ENCODE measurements at places on chromosomes 4 and X. TPM values are rescaled to one million over a fixed set of nuclear protein-coding genes. Genes with fewer than 3 reads are reported as not detected.

IL2 gene
- not detected for total RNA-seq

PCDH11X gene
- not detected for total RNA-seq

RRH gene
- not detected for total RNA-seq

RNF150 gene
- 17.4 TPM for total RNA-seq

ESX1 gene
- not detected for total RNA-seq

TENM3 gene
- total RNA-seq: 38.1 TPM

PCDH18 gene
- total RNA-seq: 23.3 TPM

TECRL gene
- not detected for total RNA-seq

MND1 gene
- not detected for total RNA-seq

ZFP42 gene
- not detected for total RNA-seq

CFAP99 gene
- total RNA-seq: not detected

RGN gene
- 4.6 TPM for total RNA-seq

UNC5C gene
- 0.35 TPM for total RNA-seq

BGN gene
- total RNA-seq: 72.1 TPM

DNA sequence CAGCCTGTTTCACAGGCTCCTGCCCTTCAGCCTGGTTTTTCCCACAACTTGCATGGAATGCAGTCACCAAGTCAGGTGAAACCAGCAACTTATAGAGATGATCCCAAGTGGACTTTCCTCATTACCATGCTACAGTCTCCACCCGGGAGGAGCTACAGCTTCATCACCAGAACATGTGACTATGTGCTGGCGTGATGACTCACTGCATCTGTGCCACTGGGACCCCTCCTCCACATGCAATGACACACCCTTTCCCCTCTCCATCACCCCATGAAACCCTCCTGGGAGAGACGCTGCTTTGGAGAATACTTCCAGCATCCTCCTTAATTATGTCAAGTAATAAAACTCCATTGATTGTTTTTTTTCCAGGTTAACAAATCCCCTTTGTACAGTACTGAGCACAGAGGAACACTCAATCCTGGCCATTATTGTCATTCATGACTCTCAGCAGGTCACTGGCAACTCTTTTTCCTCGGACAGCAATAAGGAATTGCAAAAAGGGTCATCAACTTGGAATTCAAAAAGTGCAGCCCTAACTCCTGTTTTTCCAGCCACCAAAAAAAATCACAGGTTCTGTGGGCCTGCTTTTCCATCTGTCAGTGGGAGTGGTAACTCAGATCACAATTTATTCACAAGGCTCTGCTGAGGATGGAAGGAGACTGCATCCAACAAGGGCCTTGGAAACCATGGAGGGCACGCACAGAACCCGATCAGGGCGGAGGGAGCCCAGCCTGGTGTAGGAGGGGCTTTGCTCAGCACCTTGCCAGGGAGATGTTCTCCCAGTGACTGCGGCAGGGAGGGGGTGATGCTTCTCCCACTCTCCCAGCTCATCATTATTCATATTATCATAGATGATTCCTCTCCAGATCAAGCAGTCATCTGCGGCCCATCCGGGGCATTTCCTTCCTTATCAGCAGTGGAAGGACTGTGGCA is 17.4 kb downstream of the QDPR start:
- DNase-seq: no peak

GRCh38 chr4:2934077-2934812 is 29.0 kb downstream of the NOP14 start:
- DNase-seq: peak; percentile 92

- no peak for DNase-seq
Observed at GRCh38 chr4:132683957-132684356, 465.1 kb upstream of the PCDH10 start.

GRCh38 chrX:87236830-87237440 is 280.7 kb upstream of the KLHL4 start:
- no peak for DNase-seq

DNA sequence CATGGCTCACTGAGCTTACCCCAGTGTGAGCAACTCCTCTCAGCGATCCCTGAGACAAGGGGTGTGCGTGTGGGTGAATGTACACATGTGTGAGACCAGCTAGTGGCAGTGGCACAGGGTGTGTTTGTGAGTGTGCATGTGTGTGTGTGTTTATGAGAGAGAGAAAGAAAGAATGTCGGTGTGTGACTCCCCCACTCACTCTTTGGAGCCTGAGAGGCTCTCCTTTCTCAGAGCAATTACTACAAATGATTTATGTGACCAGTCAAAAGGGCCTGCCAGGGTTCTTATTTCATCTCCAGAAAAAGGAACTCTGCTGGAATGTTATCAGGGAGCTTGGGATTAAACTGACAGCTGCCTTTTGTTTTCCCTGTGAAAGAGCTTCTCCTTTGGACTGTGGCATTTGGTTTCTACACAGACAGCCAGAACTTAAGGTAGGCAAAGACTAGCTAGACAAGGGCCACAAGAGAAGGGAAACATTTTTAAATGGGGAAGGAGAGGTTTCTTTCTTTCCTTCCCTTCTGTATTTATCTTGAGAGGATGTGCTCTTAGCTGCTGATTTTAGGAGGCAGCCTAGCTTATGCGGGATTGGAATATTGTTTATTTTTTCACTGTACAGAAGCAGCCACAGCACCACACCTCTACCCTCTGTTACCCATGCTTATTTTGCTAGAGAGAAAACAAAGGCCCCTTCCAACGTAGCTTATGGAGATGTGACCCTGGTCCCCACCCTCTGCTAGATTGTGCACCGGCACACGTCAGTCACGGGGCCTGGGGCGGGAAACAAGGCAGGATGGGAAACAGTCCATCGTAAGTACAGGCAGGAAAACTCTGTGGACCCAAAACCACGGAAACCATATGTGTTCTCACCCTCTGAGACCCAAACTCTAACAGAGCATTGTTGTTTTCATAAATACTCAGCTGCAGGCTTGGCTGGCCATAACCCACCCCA is 143.5 kb downstream of the MGST2 start:
- no peak for DNase-seq

- no peak for DNase-seq
Observed at GRCh38 chrX:112641449-112641848, 38.3 kb downstream of the LHFPL1 start.

DNA sequence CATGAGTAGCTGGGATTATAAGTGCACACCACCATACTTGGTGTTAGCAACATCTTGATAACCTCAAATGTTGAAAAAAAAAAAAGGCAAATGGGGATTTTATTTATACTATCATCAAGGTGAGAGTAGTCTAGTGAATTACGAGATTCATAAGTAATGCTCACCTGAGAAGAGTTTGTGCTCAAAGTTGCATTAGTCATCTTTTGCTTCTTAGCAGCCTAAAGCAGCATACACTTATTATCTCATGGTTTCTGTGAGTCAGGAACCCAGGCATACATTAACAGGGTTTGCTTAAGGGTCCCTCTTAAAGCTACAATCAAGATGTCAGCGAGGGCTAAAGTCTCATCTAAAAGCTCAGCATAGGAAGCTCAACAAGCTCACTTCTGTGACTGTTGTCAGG is 8.2 kb upstream of the EXOSC9 start:
- no peak for DNase-seq

DNA sequence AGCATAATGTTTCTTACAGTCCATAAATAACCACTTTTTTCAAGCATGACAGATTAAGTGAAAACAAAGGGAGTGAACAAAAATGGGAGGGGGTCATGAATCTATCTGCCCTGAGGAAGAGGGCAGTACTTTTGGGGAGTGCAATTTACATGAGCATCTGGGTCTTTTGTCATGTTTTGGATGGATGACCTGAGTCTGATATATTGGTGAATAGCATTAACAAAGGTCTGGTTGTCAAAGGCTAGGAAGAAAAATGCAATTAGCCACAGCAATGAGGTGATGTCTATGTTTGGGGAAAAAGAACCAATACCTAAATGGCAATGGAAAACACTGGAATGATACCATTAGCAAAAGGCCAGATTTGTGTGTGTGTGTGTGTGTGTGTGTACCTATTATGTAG is 15.1 kb upstream of the MAD2L1 start:
- DNase-seq: no peak

DNA sequence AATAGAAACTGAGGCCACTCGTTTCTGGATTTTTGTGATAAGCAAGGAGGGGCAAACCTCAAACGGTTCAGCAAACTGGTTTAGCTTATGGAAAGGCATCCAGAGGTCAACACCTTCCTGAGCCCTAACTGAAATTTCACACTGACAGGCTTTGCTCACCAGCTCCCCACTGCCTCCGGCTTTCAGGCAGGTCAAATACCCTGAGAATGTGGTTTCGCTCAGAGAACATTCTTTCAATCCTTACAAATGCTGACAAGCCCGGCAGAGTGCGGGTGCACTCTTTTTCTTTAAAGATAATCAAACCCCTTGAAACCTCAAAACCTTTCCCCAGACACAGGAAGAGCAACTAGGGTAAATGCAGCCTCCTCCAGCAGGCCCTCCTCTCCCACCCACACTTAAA is 41.5 kb downstream of the CD40LG start:
- DNase-seq: no peak

- peak; percentile 78 for DNase-seq
Observed at GRCh38 chr4:2787230-2788100, 5.4 kb upstream of the SH3BP2 start.

DNA sequence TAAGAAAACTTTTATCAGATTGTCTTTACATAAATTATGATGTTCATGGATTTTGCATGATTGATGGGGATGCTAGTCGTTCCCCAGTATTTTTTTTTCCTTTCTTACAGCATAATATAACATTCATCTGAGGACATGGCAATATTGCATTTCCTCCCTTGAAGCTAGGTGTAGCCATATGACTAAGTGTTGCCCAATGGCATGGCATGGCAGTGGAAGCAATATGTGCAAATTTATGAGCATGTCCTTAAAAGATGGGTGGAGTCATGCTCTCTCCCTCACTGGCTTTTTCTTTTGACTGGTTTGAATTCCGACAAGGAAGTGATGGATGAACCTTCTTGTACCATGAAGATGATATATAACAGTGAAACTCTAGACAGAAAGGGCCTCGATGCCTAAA is 96.3 kb downstream of the BANK1 start:
- no peak for DNase-seq

DNA sequence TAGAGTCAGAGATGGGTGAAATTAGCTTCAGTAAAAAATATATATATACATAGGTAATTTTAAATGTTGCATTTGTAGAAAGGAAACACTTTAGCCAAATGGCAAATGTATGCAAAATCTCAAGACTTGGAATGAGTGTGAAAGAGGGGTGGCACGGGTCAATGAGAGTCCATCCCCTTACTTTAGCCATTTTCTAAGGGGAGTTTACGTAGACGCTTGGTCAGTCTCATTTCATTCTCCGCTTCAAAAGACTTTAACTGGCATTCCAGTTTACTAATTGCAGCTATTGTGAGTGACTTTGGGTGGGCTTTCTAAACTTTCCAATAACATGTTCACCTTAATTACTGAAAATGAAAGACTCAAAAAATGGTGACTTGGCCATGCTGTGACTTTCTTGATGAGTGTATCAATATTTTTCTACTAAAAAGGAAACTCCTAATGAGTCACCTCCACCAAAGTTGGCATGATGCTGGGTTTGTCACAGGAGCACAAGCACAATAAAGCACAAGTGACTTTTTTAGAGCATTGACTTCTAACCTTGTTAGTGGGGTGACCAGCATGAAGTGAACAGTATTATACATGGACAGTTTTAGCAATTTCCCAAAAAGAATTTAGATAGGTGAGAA is 356.0 kb upstream of the RASGEF1B start:
- no peak for DNase-seq

- no peak for DNase-seq
Observed at GRCh38 chr4:138487670-138488069, 245.5 kb upstream of the SLC7A11 start.

GRCh38 chr4:37023996-37024395 is 220.5 kb upstream of the NWD2 start:
- no peak for DNase-seq

DNA sequence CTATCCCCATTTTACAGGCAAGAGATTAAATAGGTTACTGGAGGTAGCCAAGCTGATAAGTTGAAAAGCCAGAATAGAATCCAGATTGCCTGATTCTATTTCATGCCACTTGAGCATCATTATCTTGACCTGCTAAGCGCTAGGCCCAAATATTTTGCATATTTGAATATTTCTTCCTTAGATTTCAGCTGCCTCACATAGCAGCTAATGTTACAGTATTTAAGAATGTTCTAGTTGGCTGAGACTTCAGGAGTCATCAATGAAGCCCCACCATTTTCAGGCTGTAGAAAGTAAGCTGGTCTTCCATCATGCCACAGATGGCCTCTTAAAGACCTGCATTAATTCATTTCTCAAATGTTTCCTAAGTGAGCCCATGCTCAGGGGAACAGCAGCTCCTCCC is 121.4 kb downstream of the SHROOM3 start:
- no peak for DNase-seq

- no peak for DNase-seq
Observed at GRCh38 chr4:155759372-155760252, 791 bp downstream of the GUCY1B1 start.

DNA sequence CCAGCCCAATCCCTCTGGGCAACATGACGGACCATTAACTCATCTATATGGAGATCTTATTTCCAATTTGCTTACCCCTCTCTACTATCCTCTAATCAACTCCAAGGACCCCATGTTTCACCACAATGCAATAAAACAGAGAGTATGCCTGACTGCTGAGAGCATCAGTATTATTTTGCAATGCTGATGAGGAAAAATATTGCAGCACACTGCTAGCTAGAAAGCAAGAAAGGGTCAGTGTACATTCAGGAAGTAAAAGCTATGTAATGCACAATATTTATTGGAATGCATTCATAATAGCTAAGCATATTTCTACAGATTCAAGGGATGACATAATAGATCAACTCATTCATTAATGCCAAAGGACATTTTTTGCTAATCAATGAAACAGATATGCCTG is 33.2 kb downstream of the ARAP2 start:
- DNase-seq: no peak

DNA sequence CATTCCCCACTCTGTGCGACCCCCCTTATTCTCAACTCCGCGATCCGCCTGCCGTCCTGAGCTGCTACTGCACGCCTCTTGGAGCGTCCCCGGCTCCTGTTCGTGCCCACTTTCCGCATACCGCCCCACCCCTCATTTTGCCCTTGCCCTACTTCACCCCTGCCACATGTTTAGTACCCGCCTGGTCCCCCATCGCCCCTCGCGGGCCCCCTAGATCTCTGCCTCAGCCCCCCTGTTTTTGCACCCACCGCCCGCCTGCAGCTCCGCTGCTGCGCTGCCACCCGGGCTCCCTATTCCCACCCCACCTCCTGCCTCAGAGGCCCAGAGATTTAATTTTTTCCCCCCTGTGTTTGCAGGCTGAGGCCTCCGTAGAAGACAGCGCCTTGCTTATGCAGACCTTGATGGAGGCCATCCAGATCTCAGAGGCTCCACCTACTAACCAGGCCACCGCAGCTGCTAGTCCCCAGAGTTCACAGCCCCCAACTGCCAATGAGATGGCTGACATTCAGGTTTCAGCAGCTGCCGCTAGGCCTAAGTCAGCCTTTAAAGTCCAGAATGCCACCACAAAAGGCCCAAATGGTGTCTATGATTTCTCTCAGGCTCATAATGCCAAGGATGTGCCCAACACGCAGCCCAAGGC is 1.4 kb downstream of the MAGED1 start:
- DNase-seq: no peak

All from mesenteric fat pad (tissue), 1 donor.